ENCODE measurements at places on chromosomes 13 and 19.
A peak's percentile ranks its signal among the peaks of the same experiment; 100 is the strongest.

- DNase-seq: no peak
Measured at GRCh38 chr13:104593251-104593576, 1527.0 kb upstream of the SLC10A2 start.

DNA sequence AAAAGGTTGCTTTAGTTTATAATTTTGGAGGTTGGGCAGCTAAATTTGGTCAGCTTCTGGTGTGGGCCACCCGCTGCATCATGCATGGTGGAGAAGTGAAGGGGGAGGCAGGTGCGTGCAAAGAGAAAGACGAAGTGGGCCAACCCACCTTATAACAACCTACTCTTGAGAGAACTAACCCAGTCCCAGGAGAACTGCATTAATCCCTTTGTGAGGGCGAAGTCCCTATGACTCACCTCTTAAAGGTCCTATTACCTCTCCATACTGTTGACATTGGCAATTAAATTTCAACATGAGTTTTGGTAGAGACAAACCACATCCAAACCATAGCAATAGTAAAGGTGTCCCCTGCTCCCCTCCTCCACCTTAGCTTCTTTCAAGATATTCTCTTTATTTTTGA lies 7.7 kb upstream of the FGF9 start:
- peak; percentile 58 for DNase-seq

DNA sequence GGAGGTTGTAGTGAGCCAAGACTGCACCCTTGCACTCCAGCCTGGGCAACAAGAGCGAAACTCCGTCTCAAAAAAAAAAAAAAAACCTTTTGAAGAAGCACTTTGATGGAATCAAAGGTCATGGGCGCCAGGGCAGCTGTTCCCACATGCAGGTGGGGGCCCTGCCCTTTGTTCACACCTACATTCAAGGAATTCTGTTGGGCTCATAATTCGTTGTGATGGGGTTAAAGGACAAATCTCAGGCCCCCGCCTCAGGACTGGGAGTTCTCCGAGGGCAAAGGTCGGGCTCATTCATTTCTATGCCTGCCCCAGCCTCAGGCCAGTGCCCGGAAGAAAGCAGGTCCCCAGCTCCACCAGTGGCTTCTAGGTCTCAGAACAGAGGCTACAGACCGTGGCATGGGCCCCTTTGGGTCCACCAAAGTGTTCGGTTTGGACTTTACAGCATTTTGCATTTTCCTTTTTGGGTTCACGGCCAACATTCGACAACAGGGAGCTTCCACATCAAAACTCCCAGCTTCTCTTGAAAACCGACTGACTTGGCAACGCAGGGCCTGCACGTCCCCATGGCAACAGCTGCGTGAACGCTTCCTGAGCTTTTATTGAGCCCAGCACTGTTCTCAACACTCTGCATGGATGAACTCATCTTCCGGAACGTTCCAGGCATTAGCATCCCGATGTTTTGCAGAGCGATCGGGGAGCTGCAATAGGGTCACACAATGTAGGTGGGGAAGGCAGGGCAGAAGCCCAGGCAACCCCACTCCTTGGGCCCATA lies 10.1 kb upstream of the GTF2F1 start:
- DNase-seq: no peak

GRCh38 chr13:90553159-90553558 lies 794.3 kb upstream of the MIR17HG start:
- DNase-seq: no peak

- DNase-seq: no peak
Measured at GRCh38 chr19:3586127-3586626, 899 bp downstream of the GIPC3 start.

Data from Peyer's patch (tissue), 4 donors.